SK-MEL-5 (cell line): ENCODE measurements at places on chromosomes 16 and 17.
A peak's percentile ranks its signal among the peaks of the same experiment; 100 is the strongest.

DNA sequence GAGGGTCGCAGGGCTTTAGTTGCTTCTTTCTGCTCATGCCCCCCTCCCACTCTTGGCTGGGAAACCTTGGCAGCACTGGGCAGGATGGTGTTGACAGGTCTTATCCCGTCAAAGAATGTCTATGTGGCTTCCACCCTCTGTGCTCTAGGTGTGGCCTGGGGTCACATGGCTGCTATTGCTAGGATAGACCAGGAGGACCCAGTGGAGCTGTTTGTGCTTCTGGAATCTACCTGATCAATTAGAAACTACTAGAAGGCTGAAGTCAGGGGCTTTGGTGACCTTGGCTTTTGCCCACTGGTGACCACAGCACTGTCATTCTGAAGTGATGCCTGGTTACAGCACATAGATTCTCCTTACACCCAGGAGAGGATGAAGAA lies 105.8 kb downstream of the CMIP start:
- no peak for DNase-seq

- no peak for DNase-seq
Observed at GRCh38 chr16:85978291-85978775, 79.4 kb downstream of the IRF8 start.

- DNase-seq = peak; percentile 87
Observed at GRCh38 chr17:41717408-41718286, 5.5 kb downstream of the GAST start.

DNA sequence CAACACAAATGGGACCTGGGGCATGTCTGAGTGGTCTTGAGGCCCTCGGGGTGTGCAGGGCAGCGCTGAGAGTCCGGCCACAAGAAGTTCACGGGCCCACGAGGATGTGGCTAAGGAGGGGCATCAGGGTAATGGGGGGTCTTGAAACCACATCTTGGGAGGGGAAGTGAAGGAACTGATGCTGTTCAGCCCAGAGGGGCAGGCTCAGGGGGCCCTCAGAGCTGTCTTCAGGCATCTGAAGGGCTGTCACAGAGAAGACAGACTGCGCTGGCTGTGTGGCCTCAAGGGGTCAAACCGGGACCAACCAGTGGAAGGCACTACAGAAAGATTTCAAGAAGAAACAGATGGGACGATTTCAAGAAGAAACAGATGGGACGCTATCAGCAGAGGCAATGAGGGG lies 45.1 kb downstream of the ZNF423 start:
- no peak for DNase-seq

GRCh38 chr17:82332669-82333278 lies 792 bp downstream of the SECTM1 start:
- no peak for DNase-seq

GRCh38 chr17:65433157-65433556 lies 128.3 kb downstream of the AXIN2 start:
- no peak for DNase-seq

DNA sequence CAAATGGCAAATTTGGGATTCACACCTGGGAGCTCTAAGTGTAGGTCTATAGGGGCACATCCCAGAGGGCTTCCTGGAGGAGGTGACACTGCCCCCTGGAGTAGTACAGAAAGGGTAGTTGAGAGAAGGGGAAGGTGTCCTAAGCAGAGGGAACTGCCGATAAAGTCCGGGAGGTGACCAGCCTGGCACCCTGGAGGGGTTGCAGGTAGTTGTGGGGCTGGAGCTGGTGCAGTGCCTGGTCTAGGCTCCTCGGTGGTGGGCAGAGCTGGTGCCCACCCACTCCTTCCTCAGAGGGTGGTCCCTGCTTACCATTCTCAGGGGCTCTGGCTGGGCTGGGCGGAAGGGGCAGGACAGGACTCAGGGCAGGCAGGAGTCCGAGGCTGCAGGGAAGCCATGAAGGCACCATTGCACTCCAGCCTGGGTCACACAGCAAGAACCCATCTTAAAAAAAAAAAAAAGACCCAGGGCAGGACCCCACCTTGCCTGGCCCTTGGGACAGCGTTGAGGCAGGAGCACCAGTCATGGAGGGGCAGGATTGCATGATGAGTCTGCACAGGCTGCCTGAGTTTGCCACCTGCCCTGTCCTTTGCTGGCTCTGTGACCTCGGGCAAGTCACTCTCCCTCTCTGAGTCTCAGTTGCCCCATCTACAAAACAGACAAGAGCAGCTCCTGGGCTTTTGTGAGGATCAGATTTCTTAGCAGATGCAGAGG lies 43.8 kb downstream of the LAT start:
- DNase-seq = no peak

GRCh38 chr16:24986512-24987303 lies 28.5 kb downstream of the ARHGAP17 start:
- DNase-seq = no peak

DNA sequence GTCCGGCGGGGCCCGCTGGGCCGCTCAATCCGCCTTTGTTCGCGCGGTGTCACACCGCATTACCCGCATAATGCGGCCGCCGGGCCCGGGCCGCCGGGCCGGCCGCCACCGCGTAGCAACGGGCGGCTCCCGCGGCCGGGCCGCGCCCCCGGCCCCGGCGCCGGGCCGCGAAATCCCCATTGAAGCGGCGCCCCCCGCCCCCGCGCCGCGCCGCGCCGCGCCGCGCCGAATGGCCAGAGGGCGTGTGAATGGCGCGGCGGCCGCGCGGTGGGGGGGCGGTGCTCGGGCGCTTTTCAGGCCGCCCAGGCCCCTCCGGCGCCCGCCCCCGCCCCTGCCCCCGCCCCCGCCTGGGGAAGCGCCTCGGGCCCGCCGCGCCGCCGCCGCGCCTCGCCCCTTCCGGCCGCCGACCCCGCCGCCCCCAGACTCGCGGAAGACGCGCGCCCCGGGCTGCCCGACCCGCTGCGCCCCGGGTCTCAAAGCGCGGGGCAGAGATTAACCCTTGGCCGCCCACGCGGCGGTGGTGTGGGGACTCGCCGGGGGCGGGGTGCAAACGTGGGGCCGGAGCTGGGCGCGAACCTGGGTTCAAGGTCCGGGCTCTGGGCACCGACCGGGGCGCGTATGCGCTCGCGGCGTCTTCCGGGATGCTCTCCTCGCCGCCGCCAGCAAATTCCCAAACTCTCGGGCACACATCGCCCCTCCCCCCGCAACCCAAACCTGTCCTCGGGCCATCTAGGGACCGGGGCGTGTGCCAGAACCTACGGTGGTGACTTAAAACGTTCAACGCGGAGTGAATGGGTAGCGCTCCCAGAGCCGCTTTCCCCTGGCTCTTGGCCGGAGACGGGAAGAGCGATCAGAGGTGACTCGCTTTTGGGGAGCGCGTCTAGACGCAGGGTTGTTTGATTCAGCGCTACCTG lies 46.7 kb downstream of the WNT3 start:
- no peak for DNase-seq

DNA sequence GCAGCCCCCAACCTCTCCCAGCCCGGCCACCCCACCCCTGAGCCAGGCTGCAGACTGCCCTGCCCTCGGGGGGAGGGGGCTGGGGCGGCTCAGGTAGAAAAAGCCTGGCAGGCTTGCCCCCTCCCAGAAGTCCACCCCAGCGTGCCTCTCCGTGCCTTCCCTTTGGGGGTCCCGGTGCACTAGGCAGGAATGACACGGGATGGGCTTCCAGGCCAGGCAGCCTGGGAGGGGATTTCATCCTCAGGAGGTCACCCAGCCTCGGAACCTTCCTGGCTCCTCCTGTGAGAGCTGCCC lies 185.0 kb downstream of the NTN1 start:
- no peak for DNase-seq

GRCh38 chr16:3190949-3191353 lies 2.9 kb downstream of the OR1F1 start:
- peak; percentile 14 for DNase-seq

DNA sequence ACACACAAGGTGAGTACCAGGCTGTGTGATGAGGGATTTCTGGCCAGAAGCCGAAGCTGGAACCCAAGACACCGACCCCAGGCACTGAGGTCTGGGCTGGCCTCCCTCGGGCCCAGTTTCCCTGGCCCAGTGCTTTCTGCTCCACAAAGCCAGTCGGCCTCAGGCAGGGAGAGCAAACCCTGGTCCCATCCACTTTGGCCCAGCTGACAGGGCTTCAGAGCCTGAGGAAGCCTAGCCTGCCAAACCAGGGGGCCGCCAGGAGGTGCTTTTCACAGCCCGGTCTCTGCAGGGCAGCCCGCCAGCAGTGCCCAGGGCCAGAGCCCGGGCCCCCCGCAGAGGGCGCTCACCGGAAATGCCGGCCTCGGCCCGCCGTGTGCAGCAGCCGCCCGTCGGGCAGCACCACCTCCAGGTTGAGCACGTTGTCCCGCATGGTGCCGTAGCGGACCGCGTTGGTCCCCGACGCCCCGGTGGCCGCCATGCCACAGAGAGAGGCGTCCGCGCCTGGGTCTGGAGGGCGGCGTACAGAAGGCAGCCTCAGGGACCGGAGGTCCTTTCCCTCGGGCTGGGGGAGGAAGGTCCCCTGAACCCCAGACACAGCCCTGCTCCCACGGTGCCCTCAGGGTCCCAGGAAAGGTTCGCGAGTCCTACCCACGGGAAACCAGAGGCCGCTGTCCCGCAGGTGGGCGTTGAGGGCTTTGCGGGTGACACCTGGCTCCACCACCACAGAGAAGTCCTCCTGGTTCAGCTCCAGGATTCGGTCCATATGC lies 2.2 kb downstream of the LDHD start:
- DNase-seq = no peak

GRCh38 chr17:69188064-69188463 lies 40.6 kb downstream of the ABCA10 start:
- DNase-seq = no peak

DNA sequence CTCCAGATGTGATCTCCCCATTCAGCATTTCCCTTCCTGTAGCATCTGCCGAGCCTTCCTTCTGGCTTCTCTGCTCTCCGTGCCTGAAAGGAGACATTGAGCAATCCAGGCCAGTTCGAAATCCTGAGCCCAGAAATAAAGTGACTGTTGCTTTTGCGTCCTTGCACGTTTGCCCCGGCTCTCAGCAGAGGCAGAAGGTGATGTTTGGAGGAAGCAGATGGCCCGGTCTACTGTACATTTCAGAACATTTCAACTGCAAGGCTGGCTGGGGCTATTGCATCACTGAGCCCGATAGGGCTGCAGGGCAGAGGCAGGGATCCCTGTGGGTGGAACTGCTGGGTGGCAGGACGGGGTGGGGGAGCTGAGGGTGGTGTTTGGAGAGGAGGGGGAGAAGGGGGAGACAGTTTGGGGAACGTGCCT lies 29.4 kb downstream of the IRF8 start:
- DNase-seq = no peak

- DNase-seq = no peak
Observed at GRCh38 chr17:35184274-35184673, 9.9 kb downstream of the SLC35G3 start.

DNA sequence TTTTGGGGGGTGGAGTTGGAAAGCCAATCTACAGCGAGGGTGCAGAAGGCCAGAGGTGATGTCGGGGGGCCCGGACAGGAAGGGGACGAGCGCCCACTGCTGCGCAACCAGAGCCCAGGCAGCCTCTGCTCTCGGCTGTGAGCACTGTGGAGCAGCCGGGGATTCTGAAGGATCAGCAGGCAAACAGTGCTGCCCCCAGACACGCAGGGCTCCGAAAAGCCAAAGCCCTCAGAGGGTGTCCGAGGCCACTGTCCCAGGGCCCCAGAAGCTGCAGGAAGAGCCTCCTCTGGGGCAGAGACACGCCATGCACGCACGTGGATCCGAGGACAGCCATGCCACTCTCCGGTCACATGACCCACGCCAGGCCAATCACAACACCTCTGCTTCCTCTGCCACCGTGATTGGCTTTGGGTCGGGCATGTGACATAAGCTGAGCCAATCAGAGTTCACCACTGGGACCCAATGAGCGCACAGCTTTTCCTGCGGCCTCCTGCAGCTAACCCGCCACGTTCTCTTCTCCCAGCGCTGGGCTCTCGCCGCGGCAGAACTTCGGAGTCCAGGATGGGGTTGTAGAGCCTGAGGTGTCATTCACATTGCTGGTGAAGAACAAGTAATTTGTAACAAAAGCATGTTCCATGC lies 40.7 kb downstream of the ACTG1 start:
- peak; percentile 55 for DNase-seq

- no peak for DNase-seq
Observed at GRCh38 chr17:39002991-39003715, 36.0 kb upstream of the FBXO47 start.

- DNase-seq = no peak
Observed at GRCh38 chr17:38727736-38728135, 2.4 kb upstream of the CISD3 start.

DNA sequence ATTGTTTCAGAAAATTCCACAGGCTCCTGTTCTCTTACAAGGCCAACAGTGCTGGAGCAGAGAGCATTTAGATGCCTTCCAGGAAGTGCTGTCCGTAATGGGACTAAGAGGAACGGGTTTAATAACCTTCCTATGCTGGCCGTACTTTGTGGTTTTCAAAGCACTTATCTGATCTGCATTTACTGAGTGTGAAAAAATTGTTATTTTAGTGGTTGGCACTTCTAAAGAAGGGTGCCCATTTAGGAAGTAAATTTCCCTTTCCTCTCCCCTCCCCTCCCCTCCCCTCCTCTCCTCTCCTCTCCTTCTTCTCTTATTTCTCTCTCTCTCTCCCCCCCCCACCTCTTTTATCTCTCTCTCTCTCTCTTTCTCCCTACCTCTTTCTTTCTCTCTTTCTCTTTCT lies 72.0 kb upstream of the DNAJA2 start:
- no peak for DNase-seq

DNA sequence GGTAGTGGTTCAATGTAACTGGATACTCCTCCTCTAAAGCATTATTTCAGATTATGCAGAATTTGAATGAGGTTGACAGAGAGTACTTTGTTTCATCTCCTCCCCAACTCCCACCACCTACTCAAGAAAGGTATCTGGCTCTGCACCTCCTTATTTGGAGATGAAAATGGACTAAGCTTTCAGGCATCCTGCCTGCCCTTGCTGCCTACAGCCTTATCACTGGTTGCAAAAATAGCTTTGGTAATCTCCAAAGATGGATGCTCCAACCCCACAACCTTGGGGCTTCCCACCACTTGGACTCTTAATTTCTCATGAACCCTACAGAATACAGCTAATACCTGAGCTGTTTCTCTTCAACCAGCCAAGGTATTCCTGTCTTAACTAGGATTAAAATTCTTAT lies 45.3 kb upstream of the CORO6 start:
- no peak for DNase-seq

DNA sequence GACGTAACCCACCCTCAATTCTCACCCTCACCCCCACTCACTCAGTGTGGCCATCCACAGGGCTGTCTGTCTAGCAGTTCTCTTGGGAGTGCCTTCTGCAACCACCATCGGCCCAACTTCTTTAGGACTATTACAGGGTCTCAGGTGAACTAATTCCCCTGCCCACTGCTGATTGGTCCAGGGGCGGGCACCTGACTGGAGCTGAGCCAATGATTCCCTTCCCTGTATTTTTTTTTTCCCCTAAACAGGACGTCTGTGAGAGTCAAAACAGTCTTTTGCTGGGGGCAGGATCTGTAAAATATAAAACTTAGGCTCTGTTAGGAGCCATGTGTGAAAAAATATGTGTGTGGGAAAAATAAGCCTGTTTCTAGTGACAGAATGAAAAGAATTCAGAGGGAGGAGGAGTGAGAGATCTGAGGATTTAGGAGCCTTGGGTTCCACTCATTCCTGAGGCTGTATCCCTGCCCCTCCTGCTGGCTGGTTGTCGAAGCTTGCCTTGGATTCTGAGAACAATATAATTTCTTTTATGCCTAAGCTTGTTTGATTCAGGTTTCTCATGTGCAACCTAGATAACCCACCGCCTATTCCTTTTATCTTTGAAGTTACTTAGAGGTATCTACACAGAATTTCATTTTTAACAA lies 115.0 kb downstream of the SPACA3 start:
- DNase-seq = no peak

GRCh38 chr16:2816751-2817339 lies at the start of gene PRSS21:
PRSS21 (plus strand) TSS chr16:2817237; CDS start chr16:2817269, 32 bp downstream.
- DNase-seq = no peak

- peak; percentile 73 for DNase-seq
Observed at GRCh38 chr17:66720027-66720426, 114.9 kb upstream of the CACNG5 start.

- no peak for DNase-seq
Observed at GRCh38 chr16:24988593-24989338, 26.4 kb downstream of the ARHGAP17 start.
